ENCODE measurements at places on chromosomes 12 and 14.
A peak's percentile ranks its signal among the peaks of the same experiment; 100 is the strongest.

DNA sequence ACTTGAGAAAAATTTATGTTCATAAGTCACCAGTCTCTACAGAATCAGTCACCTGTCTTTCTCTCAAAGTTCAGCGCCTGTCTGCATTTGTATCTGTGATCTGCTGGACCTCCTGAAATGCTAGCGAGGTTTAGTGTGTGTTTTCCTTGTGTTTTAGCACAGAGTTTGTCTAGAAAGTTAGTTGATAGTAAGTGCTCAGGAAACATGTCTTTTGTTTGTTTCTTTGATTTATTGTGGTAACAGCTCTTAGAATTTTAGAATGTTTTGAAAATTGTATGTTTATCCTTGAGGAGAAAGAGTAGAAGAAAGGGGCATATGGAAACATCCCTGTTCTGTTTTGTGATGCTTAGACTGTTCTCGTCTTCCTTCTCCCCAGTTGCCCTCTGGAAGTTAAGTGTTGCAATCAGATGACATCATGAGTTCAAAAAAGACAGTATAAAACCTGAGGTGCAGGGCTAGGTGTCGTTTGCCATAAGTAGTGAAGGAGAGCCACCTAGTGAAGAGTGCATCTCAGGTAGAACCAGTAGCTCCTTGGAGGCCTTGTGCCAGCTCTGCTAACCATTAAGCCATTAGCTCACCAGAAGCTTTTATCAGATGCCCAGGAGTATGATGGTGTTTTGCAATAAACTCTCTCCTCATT is 44.8 kb downstream of the FBXW8 start:
- DNase-seq, result peak; percentile 31

GRCh38 chr14:64860039-64860438 is 19.7 kb downstream of the SPTB start:
- DNase-seq, result no peak

- peak; percentile 83 for DNase-seq
Observed at GRCh38 chr14:23120541-23121251, 1.6 kb upstream of the CEBPE start.

- DNase-seq, result no peak
Observed at GRCh38 chr14:38419579-38419978, 163.7 kb upstream of the CLEC14A start.

- no peak for DNase-seq
Observed at GRCh38 chr14:102729268-102729667, 48.0 kb upstream of the TRAF3 start.

GRCh38 chr14:102374264-102374663 is 11.5 kb downstream of the TECPR2 start:
- DNase-seq, result no peak

DNA sequence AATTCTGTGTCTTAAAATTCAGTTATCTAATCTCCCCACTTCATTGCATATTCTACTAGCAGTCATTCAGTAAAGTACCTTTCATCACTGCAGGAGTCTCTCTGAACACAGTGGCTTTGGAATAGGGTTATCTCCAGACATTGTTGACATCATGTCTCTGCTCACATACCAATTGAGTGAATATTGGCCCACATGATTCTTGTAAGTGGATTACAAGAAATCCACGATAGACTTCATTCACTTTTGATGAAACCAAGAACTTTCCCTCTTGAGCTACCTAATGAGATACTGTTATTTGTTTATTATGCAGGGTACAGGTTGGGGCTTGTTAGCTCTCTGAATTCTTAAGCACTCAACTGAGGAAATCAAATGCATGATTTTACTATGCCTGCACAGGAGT is 284.9 kb downstream of the RAD51B start:
- DNase-seq, result no peak

Data from CD4-positive, alpha-beta T cell treated with Interleukin-6 at 100 ng/mL for 8 hours (primary cell).